MCF 10A (cell line): ENCODE measurements at places on chromosomes 16 and 17. TPM values are rescaled to one million over a fixed set of nuclear protein-coding genes. Genes with fewer than 3 reads are reported as not detected.
A peak's percentile ranks its signal among the peaks of the same experiment; 100 is the strongest.

- DNase-seq = no peak
- no peak overlapping the region for H3K27ac ChIP-seq
- peak overlapping the region; percentile 79 for H3K4me3 ChIP-seq
- H3K4me1 ChIP-seq = no peaks in the 10 kb centered on the region
Measured at GRCh38 chr16:56191835-56192634, 746 bp downstream of the GNAO1 start.

GRCh38 chr16:50531901-50532300 is 16.3 kb upstream of the NKD1 start:
- DNase-seq = no peak
- no peak overlapping the region for H3K4me3 ChIP-seq
- peaks cover 14% of the 10 kb centered on the region for H3K4me1 ChIP-seq
- H3K27me3 ChIP-seq = no peaks in the 10 kb centered on the region
- no peaks in the 10 kb centered on the region for H3K36me3 ChIP-seq

DNA sequence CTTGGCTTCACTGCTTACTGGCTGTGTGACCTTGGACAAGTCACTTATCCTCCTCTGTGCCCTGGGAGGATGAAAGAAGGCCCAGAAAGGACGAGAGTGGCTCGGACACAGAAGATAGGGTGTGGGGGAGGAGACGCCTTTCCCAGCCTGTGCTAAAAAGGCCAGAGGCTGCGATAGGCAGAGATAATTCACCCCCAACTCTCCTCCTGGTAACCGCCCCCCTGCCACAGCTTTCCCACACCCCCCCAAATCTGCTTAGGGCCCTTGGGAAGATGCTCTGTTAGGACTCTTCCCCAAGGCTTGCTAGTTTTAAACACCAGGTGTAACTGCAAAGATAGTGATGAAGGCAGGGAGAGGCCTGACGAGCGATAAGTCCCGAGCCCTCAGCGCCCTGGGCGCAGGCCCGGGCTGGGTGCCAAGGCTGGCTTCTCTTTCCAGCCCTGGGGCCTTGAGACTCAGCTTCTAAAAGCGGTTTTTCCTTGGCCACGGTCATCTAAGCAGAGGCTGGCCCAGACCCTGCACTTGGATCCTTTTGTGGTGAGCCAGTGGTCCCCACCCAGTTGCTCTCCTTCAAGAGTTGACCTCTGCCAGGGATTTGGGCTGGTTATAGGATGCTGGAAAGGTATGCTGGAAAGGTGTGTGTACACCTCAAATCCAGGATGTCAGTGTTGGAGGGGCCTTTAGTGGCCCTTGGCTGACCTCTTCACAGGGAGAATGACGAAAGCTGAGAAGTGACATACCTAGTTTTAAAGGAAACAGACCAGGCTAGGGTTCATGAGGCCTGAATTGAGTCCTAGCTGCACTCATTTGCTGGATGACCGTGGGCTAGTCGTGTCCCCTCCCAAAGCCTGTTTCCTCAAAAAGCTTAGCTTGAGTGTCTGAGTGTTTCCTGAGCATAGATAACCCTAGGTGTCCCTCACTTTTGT is 3.4 kb upstream of the PPP1R9B start:
- peak; percentile 87 for DNase-seq
- H3K4me3 ChIP-seq = no peak overlapping the region
- H3K36me3 ChIP-seq = no peaks in the 10 kb centered on the region
- peaks cover 11% of the 10 kb centered on the region for H3K4me1 ChIP-seq
- no peaks in the 10 kb centered on the region for H3K27me3 ChIP-seq

- DNase-seq = no peak
- peaks cover 95% of the 10 kb centered on the region for H3K27me3 ChIP-seq
- H3K36me3 ChIP-seq = no peaks in the 10 kb centered on the region
- H3K4me3 ChIP-seq = no peak overlapping the region
Measured at GRCh38 chr16:79317521-79317920, 283.0 kb downstream of the MAF start.

DNA sequence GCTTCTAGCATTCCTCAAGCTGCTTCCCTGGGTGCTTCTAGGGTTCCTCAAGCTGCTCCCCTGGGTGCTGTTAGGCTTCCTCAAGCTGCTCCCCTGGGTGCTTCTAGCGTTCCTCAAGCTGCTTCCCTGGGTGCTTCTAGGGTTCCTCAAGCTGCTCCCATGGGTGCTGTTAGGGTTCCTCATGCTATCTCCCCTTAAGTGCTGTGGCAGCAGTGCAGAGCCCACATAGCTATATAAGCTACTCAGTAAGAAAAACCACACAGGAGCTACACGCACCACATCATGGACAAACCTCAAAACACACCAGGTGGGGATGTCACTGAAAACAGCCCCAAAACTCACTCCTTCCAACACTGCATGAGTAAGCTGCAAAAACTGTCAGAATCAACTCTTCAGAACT is 35.2 kb downstream of the ANKRD11 start:
- H3K27me3 ChIP-seq = no peaks in the 10 kb centered on the region
- no peak overlapping the region for H3K4me3 ChIP-seq
- DNase-seq = no peak
- peaks cover 38% of the 10 kb centered on the region for H3K4me1 ChIP-seq

DNA sequence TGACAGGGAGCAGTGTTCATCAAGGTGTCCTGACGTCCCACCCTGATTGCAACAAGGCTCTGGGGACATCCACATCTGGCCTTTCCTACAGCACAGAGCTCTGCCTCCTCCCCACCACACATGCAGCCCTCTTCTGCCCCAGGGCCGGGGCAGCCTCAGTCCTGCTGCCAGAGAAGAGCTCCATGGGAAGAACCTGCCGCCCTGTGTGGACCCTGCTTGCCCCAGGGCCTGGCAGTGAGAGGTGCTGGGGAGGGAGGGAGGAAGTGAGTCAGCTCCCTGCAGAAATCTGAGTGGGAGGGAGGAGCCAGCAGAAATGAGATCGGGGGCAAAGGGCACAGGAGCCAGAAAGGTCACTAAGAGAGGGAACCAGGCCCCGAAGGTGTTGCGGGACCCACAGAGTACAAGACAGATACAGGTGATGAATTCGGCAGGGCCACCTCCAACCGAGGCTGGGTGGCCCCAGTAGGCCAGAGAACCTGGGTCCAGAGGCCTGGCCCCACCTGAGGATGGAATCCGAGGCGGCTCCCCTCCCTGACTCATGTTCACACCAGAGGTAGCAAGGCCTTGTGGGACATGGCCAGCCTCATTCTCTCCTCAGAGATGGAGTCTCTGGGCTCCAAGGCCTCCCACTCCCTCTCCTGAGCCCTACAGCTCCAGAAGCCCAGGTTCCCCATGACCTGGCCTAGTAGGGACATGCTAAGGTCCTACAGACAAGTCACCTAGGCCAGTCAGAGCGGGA is 24.8 kb downstream of the MYO18A start:
- peak; percentile 94 for DNase-seq
- H3K27ac ChIP-seq = peak overlapping the region; percentile 88
- H3K27me3 ChIP-seq = no peaks in the 10 kb centered on the region
- H3K36me3 ChIP-seq = peaks cover 2% of the 10 kb centered on the region

Gene ABR
- total RNA-seq = 44.7 and 54.2 TPM in 2 replicates

Gene NUP88
- total RNA-seq = 88.2 and 89.2 TPM in 2 replicates
